ENCODE measurements at places on chromosomes 7 and 10.

- no peak for DNase-seq
These were observed 519 bp upstream of the RPP38 start for GRCh38 chr10:15096661-15097010.

DNA sequence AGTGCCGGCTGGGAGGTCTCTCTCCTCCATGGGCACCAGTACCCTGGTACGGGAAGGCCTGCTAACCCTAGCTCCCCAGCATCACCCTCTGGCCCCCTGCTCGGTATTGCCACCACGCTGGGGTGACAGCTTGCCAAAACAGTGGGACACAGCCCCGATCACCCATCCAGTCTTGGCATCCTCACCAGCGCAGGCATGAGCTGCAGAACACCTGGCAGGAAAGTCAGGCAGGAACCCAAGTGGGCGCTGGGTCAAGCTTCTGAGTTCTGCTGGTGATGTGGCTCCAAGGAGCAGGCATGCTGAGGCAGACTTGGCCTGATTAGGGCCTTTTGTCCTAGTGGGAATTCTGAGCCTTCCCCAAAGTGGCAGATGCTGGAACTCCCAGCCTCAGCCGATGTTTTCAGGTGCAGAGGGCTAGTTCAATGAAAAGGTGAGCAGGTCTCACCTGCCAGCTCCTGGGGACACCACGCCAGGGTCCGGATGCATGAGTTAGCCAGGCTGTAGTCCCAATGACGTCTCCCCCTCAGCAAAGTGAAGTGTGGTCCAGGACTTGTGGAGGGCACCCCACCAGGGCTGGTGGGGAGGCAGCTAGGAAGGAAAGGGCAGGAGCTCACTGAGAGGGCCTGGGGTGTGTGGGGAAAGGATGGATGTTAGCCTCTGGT, 8.5 kb upstream of the ZNF22 start:
- no peak for DNase-seq

GRCh38 chr7:32515890-32516550, 20.7 kb downstream of the AVL9 start:
- no peak for DNase-seq

DNA sequence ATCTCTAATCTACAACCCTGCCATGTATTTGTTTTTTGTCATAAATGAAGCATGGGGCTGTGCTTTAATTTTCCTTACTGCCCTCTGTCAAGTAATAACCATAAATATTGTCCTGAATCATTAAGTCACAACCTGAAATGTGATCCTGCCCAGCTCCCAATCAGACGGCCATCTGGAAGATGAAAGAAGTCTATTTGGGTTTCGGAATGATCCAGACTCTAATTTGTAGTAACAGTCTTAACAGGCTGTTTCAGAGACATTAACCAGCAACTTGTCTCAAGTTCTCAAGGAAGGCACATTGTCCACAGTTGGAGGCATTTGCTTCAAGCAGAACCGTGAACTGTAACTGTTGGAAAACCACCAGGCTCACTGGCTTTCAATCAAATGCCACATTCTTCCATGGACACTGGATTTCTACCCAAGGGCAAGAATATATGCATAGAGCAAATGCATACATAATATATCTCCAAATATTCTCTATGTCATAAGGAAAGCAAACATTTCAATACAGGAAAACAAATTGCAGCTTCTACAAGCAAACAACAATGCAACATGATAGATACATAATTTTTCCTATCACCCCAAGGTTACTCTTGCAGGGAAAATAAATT, 405.2 kb upstream of the NPVF start:
- DNase-seq = peak; percentile 97

DNA sequence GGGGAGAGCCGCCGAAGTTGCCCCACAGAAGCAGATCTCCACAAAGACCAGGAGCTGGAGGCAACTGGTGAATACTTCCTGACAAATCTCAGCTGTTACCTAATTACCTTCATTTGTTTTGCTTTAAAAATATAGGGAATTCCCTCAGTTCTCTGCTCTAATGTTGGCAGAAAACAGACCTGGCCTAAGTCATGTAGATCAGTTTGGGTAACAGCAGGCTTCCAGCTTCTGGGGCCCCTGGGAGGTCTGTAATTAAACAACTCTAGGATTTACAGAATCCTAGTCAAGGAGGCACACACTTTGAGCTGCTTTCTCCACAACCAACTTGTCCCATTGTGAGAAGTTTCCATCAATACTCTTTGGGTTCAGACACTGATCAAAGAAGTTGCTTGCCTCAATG, 123.4 kb downstream of the HTR7 start:
- DNase-seq = no peak

All from SK-N-DZ (cell line).